ENCODE measurements at places on chromosomes 11 and 22. TPM values are rescaled to one million over a fixed set of nuclear protein-coding genes. Genes with fewer than 3 reads are reported as not detected.

GRCh38 chr11:103648670-103649400 lies 387.6 kb upstream of the DDI1 start:
- no peaks in the 10 kb centered on the region for H3K4me1 ChIP-seq
- H3K27me3 ChIP-seq, result no peaks in the 10 kb centered on the region
- no peak overlapping the region for H3K4me3 ChIP-seq
- DNase-seq, result no peak
- no peaks in the 10 kb centered on the region for H3K36me3 ChIP-seq

DNA sequence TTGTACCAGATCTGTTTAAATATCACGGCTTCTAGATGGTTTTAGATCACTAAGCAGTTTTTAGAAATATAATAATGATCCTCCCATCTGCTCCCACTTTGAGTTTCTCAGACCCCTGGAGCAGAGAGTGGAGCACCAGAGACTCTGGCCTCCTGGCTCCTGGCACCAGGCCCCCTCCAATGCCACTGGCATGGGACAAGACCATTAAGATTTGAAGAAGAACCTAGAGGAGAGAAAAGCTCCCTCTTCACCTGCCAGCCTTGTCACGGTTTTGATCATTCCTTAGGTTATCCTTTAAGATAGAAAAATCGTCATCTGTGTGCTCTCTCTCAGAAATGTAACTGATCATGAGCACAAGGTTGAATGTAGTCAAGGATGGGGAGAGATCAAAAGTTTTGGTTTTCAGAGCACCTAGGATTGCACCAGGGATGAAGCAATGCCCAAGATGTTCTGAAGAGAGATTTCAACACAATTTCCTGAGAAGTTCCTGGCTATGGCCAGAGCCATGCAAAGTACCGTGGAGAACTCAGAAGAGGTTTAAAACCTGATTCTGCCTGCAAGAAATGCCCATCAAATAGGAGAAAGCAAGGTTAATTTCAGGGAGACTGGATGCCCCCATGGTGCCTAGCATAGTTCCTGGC lies 22.2 kb downstream of the IL10RA start:
- no peak overlapping the region for H3K4me3 ChIP-seq
- no peaks in the 10 kb centered on the region for H3K4me1 ChIP-seq
- H3K27ac ChIP-seq, result no peak overlapping the region
- H3K27me3 ChIP-seq, result no peaks in the 10 kb centered on the region

DNA sequence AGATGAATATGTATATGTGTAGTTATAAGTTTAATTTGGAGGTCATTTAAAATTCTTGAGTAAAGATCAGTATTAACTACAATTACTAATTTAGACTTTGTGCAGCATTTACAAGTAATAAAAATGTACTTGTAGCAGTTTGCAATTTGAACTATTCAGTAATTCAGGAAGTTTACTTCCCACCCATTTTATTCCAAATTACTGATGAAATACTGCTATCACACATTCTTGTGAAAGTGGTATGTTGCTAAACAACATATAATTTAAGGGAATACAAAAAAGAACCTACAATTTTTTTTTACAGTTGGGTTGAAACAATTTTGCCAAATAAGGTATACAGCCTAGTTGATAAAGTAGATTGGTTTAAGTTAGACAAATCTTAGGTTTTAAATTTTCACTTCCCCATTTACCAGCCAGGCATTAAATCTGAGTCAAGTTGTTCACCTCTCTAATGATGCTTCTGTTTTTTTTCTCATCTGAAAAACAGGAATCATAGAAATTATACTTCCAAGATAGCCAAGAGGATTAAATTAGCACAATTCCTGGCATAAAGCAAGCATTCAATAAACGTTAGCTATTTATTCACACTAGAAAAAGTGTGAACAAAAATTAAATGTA lies 45.3 kb downstream of the ZBTB44 start:
- H3K4me1 ChIP-seq, result no peaks in the 10 kb centered on the region
- no peaks in the 10 kb centered on the region for H3K36me3 ChIP-seq
- H3K4me3 ChIP-seq, result no peak overlapping the region
- DNase-seq, result no peak
- no peaks in the 10 kb centered on the region for H3K27me3 ChIP-seq

DNA sequence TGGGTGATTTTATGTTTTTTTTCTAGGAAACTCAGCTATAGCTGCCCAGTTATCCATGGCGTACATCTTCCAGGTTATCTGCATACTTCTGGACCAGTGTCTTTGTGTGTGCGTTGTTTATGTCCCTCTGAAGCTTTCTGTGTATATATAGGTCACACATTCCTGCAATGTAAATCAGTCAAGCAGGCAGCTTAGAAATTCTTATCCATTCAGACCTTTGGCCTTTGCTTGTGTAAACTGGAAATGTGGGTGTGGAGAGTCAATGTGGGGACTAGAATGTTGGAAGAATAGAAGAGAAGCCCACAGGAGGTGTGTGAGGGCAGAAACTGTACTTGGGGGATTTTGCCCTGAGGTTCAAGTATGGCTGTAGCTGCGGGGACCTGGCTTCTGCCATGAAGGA lies 51.7 kb downstream of the BARX2 start:
- no peak overlapping the region for H3K4me3 ChIP-seq
- H3K27ac ChIP-seq, result no peak overlapping the region
- H3K36me3 ChIP-seq, result no peaks in the 10 kb centered on the region
- no peak for DNase-seq
- H3K4me1 ChIP-seq, result no peaks in the 10 kb centered on the region

- DNase-seq, result no peak
- H3K4me1 ChIP-seq, result no peaks in the 10 kb centered on the region
- no peak overlapping the region for H3K27ac ChIP-seq
- H3K4me3 ChIP-seq, result no peak overlapping the region
Observed at GRCh38 chr22:48836673-48837340, 990.9 kb downstream of the BRD1 start.

DNA sequence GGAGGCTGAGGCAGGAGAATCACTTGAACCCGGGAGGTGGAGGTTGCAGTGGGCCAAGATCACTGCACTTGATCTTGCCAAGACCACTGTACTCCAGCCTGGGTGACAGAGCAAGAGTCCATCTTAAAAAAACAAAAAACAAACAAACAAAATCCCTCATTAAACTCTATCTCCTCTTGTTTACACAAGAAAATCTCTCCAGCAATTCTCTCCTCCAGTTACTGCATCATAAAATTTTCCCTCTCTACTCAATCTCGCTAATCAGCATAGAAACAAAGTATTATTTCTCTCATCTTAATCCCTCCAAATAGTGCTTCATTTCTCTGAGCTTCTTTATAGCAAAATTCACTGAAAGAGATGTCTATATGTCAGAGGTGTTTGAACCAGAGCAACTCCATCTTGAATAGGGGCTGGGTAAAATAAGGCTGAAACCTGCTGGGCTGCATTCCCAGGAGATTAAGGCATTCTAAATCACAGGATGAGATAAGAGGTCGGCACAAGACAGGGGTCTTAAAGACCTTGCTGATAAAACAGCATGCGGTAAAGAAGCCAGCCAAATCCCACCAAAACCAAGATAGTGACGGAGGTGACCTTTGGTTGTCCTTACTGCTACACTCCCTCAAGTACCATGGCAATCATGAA lies 19.8 kb downstream of the MTMR2 start:
- no peak overlapping the region for H3K27ac ChIP-seq
- H3K36me3 ChIP-seq, result no peaks in the 10 kb centered on the region
- H3K4me1 ChIP-seq, result no peaks in the 10 kb centered on the region

GRCh38 chr11:957212-957920 lies 31.7 kb downstream of the AP2A2 start:
- H3K27ac ChIP-seq, result peak overlapping the region; percentile 17
- no peak for DNase-seq
- no peaks in the 10 kb centered on the region for H3K36me3 ChIP-seq
- no peak overlapping the region for H3K4me3 ChIP-seq

Gene MAJIN
- not detected for total RNA-seq

Gene TSSK2
- total RNA-seq, result not detected

Gene C11orf91
- total RNA-seq, result not detected
